ENCODE measurements at places on chromosomes 3 and 15. TPM values are rescaled to one million over a fixed set of nuclear protein-coding genes. Genes with fewer than 3 reads are reported as not detected.
A peak's percentile ranks its signal among the peaks of the same experiment; 100 is the strongest.

- H3K4me3 ChIP-seq, result no peak overlapping the region
- DNase-seq, result peak; percentile 49
Measured at GRCh38 chr3:126259411-126260391, 79.3 kb upstream of the ALDH1L1 start.

DNA sequence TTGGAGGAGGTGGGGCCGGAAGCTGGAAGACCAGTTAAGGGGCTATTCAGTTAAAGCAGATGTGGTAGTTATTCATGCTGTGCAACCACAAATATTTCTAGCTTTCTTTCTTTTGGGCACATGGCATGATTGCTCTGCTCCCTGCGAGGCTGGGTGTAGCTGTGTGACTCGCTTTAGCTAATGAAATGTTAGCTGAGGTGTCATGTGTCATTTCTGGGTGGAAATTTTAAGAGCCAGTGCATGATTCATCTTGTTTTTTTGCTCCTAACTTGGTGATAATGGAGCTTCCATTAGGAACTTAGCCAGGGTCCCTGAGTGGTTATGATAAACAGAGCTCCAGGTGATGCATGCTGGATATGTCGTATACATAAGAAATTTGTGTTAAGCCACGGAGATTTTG is 300.6 kb downstream of the SATB1 start:
- DNase-seq, result no peak
- H3K36me3 ChIP-seq, result no peaks in the 10 kb centered on the region
- no peaks in the 10 kb centered on the region for H3K4me1 ChIP-seq
- no peak overlapping the region for H3K27ac ChIP-seq
- H3K4me3 ChIP-seq, result no peak overlapping the region

Gene PLA2G4D
- 0.04 TPM for total RNA-seq

Gene RASGRF1
- 2.3 TPM for total RNA-seq

Gene DPPA4
- total RNA-seq, result 11.4 TPM
